ENCODE measurements at places on chromosomes 12 and 14.

DNA sequence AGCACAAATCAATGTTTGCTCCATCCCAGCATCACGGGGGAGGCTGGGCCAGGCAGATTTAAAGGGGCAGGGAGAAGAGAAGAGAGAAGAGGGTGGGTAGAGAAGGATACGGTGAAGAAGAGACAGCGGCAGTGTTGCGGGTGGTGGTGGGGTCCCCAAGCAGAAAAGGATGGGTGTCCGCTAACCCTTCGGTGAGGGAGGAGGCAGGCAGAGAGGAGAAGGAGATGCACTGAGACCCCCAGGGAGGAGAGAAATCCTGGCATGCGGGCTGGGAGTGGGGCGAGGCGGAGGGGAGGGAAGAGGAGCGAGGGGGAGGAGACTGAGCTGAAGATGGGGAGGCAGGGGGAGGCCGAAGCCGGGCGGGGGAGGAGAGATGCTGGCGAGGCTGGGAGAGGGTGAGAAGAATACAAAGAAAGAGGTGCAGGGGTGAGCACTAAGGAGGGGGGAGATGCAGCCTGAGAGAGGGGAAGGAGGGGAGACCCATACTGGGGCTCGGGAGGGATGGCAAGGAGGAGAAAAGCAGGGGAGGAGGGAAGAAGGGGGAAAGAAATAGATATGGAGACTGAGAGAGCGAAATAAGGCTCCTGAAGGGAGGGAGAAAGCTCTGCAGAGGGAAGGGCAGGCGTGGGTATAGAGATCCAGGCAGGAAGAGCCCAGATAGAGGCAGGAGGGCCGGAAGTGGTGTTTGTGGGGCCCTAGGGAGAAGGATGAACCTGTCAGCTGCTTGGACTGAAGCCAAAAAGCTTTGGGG is at the start of gene JPH4:
Gene JPH4, minus strand, starts transcription at position 231 of the 751 bp plus-strand sequence. CDS start 1,337 bp downstream, outside the sequence.
- peak; percentile 79 for DNase-seq

- no peak for DNase-seq
Measured at GRCh38 chr12:12520273-12520672, 42.4 kb downstream of the DUSP16 start.

DNA sequence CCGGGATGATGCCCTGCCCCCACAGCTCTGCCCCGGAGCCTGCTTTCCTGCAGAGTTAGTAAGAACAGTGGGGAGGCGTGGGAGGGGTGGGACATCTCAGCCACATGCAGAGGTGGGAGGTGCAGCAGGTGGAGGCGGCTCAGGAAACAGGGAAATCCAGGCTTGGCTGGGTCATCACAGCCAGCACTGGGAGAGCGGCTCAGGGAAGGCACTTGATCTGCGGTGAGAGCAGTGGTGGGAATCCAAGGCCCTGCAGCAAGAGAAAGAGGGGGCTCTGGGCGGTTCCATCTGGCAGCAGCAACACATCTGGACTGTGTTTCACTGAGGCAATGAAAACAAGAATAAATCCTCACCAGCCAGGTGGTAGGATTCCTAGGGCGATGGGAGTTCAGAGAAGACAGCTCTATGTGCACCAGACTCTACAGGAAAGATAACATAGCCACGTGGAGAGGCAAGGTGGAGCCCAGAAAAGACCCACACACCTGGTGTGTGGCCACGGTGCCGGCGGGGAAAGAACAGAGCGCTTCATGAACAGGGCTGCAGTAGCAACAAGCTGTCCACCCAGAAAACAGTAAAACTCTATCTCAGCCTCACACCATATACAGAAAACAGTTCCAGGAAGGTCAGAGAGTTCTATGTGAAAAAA is 57.6 kb downstream of the CCDC85C start:
- peak; percentile 65 for DNase-seq

- DNase-seq, result no peak
Measured at GRCh38 chr12:123187637-123188036, 36.7 kb upstream of the PITPNM2 start.

DNA sequence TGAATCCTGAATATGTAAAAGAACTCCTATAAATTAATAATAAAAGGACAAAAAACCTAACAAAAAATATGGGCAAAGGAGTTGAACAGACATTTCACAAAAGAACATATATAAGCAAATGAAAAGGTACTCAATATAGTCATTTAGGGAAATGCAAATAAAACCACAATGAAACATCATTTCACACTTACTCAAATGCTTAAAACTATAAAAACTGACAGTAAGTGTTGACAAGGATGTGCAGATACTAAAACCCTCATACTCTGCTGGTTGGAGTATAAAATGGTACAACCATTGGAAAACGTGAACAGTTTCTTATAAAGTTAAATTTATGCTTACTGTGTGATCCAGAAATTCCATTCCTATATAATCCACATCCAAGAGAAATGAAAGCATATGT is 247.1 kb downstream of the GXYLT1 start:
- no peak for DNase-seq

GRCh38 chr12:111420494-111420893 is 14.8 kb downstream of the SH2B3 start:
- DNase-seq, result no peak

- DNase-seq, result no peak
Measured at GRCh38 chr12:85996280-85996679, 122.2 kb downstream of the NTS start.

DNA sequence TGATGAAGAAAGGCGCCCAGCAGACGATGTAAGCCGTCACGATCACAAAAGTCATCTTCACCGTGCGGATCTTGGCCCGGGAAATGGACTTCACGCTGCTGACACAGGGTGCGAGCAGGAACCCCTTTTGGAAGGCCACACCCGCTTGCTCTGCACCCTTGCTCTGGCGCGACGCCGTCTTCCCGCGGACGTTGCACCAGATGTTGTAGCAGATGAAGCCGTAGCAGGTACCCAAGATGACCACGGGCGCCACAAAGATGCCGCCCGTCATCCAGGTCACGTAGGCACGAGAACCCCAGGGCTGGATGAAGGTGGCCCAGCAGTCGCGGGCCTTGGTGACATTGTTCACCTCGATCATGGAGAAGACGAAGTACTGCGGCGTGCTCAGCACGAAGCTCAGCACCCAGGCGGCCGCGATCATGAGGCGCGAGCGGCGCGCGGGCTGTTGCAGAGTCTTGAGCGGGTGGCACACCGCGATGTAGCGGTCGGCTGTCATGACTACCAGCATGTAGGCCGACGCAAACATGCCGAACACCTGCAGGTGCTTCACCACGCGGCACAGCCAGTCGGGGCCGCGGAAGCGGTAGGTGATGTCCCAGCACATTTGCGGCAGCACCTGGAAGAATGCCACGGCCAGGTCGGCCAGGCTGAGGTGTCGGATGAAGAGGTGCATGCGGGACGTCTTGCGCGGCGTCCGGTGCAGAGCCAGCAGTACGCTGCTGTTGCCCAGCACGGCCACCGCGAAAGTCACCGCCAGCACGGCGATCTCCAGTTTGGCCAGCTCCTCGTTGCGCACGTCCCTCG is 890 bp downstream of the AVPR1A start:
- DNase-seq, result peak; percentile 62

GRCh38 chr14:22047115-22047514 is 373.5 kb upstream of the OR4E1 start:
- peak; percentile 76 for DNase-seq

DNA sequence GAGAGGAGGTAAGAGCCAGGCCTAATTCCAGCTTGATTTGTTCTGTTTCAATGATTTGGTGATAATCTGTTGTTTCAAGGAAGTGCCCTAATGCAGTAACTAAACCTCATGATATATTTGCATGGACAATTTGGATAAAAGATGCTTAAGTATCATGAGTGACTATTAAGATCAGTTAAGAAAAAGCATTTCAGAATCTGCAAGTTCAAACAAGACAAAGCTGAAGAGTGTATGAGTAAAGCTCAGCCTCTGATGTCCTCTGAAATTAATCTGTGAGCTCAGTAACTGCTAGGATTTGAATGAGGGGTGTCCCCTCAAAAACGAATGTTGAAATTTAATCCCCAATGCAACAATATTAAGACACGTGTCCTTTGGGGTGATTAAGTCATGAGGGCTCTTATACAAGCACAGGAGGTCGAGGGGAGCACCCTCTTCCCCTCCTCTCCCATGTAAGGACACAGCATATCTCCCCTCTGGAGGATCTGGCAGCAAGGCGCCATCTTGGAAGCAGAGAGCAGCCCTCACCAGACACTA is 949.2 kb downstream of the GALC start:
- DNase-seq, result no peak

DNA sequence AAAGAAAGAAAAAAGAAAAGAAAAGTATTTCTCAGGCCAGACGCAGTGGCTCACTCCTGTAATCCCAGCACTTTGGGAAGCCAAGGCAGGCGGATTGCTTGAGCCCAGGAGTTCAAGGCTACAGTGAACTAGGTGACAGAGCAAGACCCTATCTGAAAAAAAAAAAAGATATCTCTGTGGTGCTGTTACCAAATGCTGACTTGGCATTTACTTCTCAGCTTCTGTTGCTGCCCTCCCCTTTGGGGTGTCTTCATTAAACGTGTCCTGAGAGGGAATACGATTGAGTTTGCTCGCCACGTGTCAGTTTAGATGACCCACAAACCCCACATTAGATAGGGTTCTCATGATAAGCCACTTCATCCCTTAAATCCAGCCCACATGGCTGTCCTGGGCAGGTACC is 4.4 kb upstream of the POLR3B start:
- DNase-seq, result no peak

DNA sequence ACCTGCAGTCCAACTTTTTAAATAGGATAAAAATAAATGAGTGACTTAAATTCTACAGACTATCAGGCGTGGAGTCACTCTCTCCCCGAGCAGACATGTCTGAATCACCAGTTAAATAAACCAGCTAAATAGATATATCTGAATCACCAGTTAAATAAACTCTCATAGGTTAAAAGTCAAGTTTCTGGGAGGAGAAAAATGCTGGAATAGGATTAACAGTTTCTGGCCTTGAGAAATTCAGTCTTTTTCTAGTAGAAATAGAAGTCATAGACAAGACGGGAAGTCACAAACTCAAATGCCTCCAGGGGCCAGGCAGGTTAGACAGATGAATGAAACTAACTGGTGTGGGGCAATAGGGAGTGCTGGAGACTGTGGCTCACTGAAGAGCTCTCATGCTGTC is 258.6 kb upstream of the TMEM132C start:
- no peak for DNase-seq

- no peak for DNase-seq
Measured at GRCh38 chr12:1272142-1272541, 281.1 kb downstream of the ERC1 start.

GRCh38 chr14:104171029-104171697 is 32.8 kb downstream of the KIF26A start:
- DNase-seq, result peak; percentile 70

DNA sequence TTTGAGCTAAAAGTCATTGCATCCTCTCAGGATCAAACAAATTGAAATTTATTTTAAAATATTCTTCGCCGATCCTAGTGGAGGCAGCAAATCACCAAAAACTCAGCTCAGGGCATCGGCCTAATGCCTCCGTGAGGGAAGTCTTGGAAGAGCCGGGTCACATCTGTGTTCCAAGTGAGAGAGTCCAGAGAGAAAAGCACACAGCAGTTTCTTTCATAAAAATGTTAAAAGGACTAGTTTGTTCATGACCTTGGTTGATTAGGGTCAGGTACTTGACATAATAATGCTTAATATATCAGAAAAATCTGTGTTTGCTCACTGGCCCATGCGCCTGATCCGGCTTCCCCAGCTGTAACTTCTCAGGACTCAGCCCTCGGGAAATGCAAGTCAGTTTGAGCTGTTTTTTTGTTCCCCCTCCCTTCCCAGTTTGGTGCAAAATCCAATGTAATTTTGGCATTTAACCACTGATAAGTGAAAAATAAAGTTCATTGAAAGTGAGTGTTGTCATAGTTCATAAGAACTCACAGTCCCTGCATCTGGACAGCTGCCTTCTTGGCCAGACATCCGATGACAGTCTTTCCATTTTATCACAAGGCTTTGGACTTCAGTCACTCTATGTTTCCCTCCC is 161.7 kb downstream of the CAND1 start:
- no peak for DNase-seq

GRCh38 chr12:78260976-78261375 is 430.3 kb downstream of the NAV3 start:
- DNase-seq, result no peak

DNA sequence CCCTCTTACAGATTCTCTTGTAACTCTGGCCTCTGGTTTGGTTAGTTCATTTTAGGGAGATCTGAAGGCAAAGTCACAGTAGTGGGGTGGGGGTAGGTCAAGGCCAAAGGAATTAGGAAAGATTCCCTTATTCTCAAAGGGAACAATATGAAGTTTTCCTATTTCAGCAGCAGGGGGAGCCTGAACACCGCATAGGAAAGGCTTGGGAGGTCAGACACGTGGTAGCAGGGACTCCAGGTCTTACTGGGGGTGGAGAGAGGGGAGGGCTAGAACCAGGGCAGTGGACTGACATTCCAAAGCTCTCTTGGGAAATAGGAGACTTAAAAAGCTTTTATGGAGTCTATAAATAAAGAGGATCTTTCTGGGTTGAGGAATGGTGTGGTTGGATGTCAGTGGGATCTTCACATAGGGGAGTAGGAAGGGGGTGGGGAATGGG is 1.3 kb downstream of the ZC3H10 start:
- peak; percentile 87 for DNase-seq

- DNase-seq, result no peak
Measured at GRCh38 chr12:123485756-123486155, 27.8 kb downstream of the SNRNP35 start.

GRCh38 chr14:35503646-35504045 is 30.3 kb upstream of the INSM2 start:
- DNase-seq, result no peak

DNA sequence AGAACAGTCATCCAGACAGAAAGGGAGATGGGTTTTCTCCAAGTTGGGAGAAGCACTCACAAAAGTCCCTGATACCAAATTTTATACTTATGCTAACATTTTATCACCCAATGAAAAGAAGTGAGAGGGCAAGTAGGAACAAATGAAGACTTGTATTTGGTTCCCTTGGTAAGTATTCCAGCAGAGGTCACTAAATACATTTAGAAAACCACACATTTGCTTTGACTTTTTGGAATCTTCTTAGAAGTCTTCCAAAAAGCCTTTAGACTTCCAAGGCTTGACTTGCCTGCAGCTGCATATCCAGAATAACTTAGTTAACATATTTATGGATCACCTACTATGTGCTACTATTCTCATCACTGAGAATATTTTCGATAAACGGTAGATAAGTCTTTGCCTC is 3.1 kb upstream of the GYS2 start:
- peak; percentile 10 for DNase-seq

DNA sequence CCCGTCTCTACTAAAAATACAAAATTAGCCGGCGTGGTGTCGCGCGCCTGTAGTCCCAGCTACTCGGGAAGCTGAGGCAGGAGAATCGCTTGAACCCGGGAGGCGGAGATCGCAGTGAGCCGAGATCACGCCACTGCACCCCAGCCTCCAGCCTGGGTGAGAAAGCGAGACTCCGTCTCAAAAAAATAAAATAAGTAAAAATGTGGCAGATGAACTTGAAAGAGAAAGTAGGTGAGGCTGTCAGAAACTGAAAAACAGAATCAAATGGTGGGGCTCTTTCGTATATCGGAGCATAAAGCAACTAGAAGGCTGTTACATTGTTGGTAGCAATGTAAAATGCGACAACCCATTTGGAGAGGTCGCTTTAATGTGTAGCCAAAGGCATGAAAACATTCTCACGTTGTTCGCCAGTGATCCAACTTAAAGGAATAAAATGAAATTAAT is 767 bp upstream of the CCNT1 start:
- peak; percentile 8 for DNase-seq
